Astrocyte of the spinal cord (primary cell): ENCODE measurements at places on chromosomes 2 and 18.

DNA sequence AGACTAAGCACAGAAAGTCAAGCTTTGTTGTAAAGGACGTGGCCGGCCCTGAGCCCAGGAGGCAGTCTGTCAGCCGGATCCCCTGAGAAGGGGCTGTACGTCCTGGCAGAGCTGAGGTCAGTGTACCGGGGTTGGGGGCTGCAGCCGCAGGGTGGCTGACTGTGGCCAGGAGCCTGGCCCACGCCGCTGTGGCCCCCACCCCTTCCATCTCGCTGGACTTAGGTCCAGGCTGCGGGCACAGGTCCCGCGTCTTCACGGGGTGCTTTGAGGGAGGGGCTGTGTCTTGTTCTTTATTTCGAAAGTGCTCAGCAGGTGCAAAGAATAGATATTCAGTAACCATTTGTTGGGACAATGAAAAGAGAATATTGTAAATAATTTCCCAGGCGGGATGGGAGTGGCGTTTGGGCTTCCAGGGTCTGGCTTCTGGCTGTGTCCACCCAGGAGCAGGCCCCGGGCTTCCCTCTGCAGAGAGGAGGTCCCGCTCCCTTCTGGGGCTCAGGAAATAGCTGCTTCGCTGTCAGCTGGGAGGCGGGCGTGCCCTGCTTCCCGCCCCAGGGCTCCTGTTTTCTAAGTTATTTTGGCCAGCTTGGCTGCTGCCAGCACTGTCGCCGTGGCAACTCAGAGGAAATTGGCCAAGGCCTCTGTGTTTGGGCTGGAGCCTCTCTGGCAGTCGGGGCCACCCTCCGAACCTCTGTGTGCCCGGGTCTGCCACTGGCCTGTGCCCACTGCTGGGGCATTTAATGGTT is 7.4 kb downstream of the NFATC1 start:
- DNase-seq: no peak

DNA sequence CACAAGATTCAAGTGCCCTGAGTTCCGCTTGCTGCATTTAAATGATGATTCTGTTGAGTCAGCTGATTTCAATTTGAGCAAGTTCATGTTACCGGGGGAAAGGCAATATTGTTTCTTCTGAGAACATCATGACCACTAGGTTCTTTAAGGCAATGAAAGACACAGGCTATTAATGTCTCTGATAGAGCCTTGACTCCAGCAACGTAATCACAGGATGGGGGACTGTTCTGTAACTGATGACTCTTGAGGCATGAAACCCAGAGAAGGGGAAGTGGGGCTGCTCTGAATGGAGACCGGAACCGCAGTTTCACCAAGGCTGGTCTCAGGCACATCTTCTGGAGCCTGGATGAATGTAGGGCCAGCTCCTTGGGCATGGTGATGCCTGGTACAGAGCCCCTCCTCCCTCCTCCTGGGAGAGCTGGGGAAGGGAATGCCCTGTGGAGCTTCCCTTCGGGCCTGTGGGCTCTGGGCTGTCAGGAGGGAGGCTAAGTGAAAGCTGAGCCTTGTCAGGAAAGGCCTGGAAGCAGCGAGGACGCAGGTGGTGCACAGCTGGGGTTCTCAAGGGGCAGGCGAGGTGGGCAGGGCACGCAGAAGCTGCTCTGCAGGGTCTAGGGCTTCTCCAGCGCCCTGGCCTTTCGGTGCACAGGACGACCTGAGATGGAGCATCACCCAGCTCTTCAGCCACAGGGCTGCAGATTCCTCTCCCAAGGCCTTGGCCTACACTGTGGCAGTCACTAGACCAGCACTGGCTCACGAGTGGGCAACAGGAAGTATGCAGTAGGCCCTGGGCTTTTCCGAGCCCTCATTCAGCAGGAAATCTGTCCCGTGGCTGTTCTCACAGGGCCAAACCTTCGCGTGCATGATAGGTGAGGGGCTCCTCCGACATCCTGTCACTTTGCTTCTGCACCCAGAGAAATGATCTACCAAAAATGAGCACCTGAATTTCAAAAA is 36.6 kb upstream of the PRLH start:
- no peak for DNase-seq

DNA sequence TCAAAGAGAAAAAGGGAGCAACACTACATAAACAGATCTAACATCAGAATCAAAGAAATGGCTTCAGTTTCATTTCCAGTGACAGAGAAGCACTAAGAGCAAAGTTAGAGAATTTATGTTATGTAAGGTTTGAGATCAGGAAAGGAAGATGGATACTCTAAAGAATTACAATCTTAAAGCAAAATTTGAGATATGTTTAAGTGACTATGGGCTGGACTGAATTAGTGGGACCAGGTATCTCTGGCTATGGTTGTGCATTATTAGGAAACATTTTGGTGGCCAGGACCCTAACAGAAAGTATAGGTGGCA is 208.2 kb downstream of the CCDC178 start:
- DNase-seq: no peak

DNA sequence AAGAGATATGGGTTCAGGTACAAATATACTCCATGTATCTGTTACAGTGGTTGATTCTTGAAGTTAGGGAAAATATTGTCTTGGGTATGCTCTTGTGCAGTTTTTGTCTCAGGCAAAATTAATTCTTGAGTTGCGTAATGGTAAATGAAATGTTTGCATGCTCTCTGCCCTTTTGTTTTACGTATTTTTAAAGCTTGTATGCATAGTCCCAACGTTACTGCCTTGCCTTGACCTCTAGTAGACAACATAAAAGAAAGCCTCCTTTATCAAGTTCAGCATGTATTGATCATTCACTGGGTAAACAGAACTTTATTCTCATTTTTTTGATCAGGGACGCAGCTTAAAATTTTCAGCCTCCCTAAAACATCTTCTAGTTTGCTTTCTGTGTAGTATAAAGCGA is 283.1 kb downstream of the THSD7B start:
- no peak for DNase-seq

DNA sequence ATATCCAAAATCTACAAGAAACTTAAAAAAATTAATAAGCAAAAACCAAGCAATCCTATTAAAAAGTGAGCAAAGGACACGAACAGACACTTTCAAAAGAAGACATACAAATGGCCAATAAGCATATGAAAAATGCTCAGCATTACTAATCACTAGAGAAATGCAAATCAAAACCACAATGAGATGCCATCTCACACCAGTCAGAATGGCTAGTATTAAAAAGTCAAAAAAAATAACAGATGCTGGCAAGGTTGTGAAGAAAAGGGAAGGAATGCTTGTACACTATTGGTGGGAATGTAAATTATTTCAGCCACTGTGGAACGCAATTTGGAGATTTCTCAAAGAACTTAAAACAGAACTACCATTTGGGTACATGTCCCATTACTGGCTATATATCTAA is 128.8 kb upstream of the SESTD1 start:
- DNase-seq: peak; percentile 40
